Dermis microvascular lymphatic vessel endothelial cell (primary cell): ENCODE measurements at places on chromosomes 1 and 21. TPM values are rescaled to one million over a fixed set of nuclear protein-coding genes. Genes with fewer than 3 reads are reported as not detected.

NID1 gene
- total RNA-seq: 175 and 328 TPM in 2 replicates

DISC1 gene
- total RNA-seq: 4.5 and 6.2 TPM in 2 replicates

ADAMTS5 gene
- 0.39 and 1.4 TPM in 2 replicates for total RNA-seq

RGS8 gene
- total RNA-seq: not detected in 2 replicates

MROH9 gene
- total RNA-seq: not detected in 2 replicates

OLFM3 gene
- total RNA-seq: not detected in 2 replicates

S100A12 gene
- total RNA-seq: not detected in 2 replicates

RXFP4 gene
- total RNA-seq: not detected in 2 replicates

SPRR2A gene
- total RNA-seq: not detected in 2 replicates

MTARC1 gene
- total RNA-seq: 1.0 and 3.6 TPM in 2 replicates

FAM72C gene
- 0.38 and 0.39 TPM in 2 replicates for total RNA-seq

AMPD1 gene
- not detected in 2 replicates for total RNA-seq

NUAK2 gene
- 3.1 and 3.5 TPM in 2 replicates for total RNA-seq

ARHGEF16 gene
- 0.39 and 0.76 TPM in 2 replicates for total RNA-seq

MPL gene
- total RNA-seq: 0.13 TPM in 2 replicates

GFI1 gene
- under 0.01 TPM in 1 of 2 replicates, not detected in the other for total RNA-seq

ARHGAP30 gene
- total RNA-seq: not detected in 2 replicates

FCGR2B gene
- total RNA-seq: not detected in 2 replicates

INKA2 gene
- total RNA-seq: 5.3 and 6.6 TPM in 2 replicates

FOXD3 gene
- total RNA-seq: not detected in 2 replicates

LCE1D gene
- total RNA-seq: not detected in 2 replicates

GBP7 gene
- not detected in 2 replicates for total RNA-seq

OR2M3 gene
- not detected in 2 replicates for total RNA-seq

AMY1A gene
- total RNA-seq: not detected in 2 replicates
